Activated T-cell treated with anti-CD3 and anti-CD28 coated beads, Interleukin-2, amount 50 U/mL, for 72 hours (primary cell): ENCODE measurements at places on chromosomes 6 and 20. TPM values are rescaled to one million over a fixed set of nuclear protein-coding genes. Genes with fewer than 3 reads are reported as not detected.

Gene PHACTR3
- not detected for total RNA-seq

- no peaks in the 10 kb centered on the region for H3K4me1 ChIP-seq
- no peak overlapping the region for H3K4me3 ChIP-seq
- H3K36me3 ChIP-seq: no peaks in the 10 kb centered on the region
- peaks cover 25% of the 10 kb centered on the region for H3K27me3 ChIP-seq
Measured at GRCh38 chr20:10715035-10715434, 41.2 kb upstream of the JAG1 start.

DNA sequence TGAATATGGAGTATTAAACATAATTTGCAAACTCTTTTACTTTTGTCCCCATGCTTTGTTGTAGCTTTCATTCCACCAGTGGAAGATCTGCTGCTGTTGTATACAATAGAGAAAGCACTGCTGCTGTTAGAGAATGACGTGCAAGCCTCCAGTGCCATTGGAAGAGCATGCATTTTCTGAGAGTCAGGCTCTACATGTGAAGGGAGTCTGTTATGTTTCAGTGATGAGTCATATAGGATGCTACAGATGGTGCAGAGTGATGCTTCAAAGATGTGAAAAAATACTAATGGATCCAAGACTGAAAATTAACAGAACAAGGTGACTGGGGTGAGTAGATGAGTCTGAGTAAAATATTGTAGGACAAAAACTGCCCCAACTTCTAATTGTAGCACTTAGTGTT, 22.4 kb upstream of the BACH2 start:
- no peaks in the 10 kb centered on the region for H3K27me3 ChIP-seq
- peak overlapping the region; percentile 45 for H3K4me3 ChIP-seq
- peak; percentile 17 for DNase-seq
- H3K36me3 ChIP-seq: peaks cover 2% of the 10 kb centered on the region

GRCh38 chr6:127514773-127515227, 4.3 kb downstream of the MTCL3 start:
- no peak overlapping the region for H3K27ac ChIP-seq
- H3K4me3 ChIP-seq: peak overlapping the region; percentile 77
- peaks cover 8% of the 10 kb centered on the region for H3K36me3 ChIP-seq

DNA sequence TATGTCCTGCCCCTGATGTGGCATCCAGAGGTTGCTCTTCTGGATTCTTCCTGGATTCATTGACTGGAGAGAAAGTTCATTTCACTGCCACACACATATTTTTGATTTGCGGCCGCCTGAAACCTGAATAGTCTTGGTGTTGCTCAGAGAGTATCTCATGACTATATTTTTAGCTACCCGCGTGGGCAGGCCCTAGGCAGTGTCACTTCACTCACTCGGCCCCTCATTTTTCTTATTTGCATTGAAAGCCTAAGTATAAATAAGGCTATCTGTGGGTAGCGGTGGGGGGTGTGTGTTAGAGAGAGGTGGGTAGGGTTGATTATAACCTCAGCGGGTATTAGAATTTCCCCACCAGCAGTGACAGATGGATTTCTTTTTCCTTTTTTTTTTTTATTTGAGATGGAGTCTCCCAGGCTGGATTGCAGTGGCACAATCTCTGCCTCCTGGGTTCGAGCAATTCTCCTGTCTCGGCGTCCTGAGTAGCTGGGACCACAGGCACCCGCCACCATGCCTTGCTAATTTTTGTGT, 113.5 kb downstream of the JARID2 start:
- H3K36me3 ChIP-seq: peaks cover 7% of the 10 kb centered on the region
- H3K4me1 ChIP-seq: peaks cover 48% of the 10 kb centered on the region
- DNase-seq: peak; percentile 18
- no peak overlapping the region for H3K27ac ChIP-seq
- no peaks in the 10 kb centered on the region for H3K27me3 ChIP-seq
- H3K4me3 ChIP-seq: no peak overlapping the region

DNA sequence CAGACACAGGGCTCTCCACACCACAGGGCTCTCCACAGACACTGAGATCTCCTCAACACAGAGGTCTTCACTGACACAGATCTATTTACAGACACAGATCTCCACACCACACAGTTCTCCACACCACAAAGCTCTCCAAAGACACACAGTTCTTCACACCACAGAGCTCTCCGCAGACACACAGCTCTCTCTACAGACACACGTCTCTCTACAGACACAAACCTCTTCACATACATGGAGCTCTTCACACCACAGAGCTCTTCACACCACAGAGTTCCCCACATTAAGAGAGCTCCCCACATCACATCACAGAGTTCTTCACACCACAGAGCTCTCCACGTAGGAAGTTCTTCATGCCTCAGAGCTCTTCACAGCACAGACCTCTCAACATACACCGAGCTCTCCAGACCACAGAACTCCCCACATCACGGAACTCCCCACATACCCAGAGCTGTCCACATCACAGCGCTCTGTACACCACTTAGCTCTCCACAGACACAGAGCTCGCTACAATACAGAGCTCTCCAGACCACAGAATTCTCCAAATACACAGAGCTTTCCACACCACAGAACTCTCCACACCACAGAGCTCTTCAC, 53.9 kb downstream of the ERMARD start:
- H3K36me3 ChIP-seq: no peaks in the 10 kb centered on the region
- H3K27me3 ChIP-seq: peaks cover 45% of the 10 kb centered on the region
- H3K4me3 ChIP-seq: no peak overlapping the region
- no peak for DNase-seq

DNA sequence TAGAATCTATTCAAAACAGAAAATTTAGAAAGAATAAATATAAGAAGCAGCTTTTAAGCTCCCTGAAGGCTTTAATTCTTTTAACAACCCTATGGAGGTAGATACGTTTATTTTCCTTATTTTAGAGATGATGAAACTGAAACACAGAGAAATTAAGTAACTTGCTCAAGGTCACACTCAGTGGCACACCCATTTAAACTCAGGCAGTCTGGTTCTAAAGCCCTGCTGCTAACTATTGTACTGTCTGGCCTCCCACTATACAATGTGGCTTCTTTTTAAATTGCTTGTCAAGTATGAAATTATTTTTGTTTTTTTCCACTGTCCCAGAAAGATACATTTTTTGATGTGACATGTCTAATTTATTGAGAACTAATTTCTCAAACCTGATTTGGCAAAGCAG, 55.7 kb downstream of the FAM217A start:
- H3K4me1 ChIP-seq: peaks cover 72% of the 10 kb centered on the region
- peak overlapping the region; percentile 87 for H3K27ac ChIP-seq
- H3K4me3 ChIP-seq: peak overlapping the region; percentile 88
- no peak for DNase-seq
- peaks cover 4% of the 10 kb centered on the region for H3K36me3 ChIP-seq
- H3K27me3 ChIP-seq: no peaks in the 10 kb centered on the region

GRCh38 chr20:57586370-57586793, 25.5 kb downstream of the PCK1 start:
- H3K27me3 ChIP-seq: peaks cover 41% of the 10 kb centered on the region
- H3K36me3 ChIP-seq: no peaks in the 10 kb centered on the region
- no peaks in the 10 kb centered on the region for H3K4me1 ChIP-seq
- no peak for DNase-seq
- no peak overlapping the region for H3K4me3 ChIP-seq
- H3K27ac ChIP-seq: no peak overlapping the region

DNA sequence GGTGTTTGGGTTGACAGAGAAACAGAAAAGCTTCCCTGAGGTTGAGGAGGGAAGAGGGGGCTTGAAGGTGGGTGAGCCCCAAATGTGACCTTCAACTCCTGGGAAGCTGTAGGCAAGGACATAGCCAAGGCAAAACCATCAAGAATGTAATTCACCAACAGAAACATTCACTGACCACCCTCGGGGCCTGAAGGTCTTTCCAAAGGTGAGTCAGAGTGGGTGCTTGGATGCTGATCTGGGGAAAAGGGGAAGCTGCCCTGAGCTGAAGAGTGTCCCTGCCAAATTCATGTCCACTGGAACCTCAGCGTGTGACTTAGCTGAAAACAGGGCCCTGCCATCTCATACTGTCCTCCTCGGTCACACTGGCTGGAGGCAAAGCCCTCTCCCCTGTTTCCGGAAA, 234.2 kb upstream of the SULF2 start:
- no peaks in the 10 kb centered on the region for H3K36me3 ChIP-seq
- peaks cover 27% of the 10 kb centered on the region for H3K27me3 ChIP-seq
- DNase-seq: no peak
- no peak overlapping the region for H3K27ac ChIP-seq
- no peaks in the 10 kb centered on the region for H3K4me1 ChIP-seq

GRCh38 chr6:73699676-73700459, 3.9 kb downstream of the CD109 start:
- no peak overlapping the region for H3K4me3 ChIP-seq
- peaks cover 6% of the 10 kb centered on the region for H3K27me3 ChIP-seq
- H3K4me1 ChIP-seq: peaks cover 38% of the 10 kb centered on the region
- H3K36me3 ChIP-seq: peaks cover 35% of the 10 kb centered on the region

DNA sequence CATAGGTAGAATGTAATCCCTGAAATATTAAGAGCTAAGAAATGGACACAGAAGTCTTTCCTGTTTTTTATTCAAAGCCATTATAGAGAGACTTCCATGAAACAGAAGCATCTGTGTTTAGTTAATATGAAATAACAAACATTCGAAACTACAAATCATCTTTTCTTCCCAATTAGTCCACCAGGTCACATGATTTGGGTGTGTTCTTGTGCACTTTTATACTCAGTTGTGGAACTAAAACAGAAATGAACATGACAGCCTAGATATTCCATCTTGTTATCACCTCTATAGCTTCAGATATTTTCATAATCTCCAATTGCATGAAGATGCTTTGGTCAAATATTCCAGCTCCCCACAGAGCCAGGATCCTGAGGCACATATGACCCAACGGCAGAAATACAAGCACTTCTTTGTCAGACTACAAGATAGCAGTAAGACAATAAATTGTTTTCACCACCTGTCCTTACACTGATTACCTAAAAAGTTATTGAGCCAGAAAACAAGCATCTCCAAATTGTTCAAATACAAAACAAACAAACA, 116.8 kb upstream of the BEND6 start:
- H3K27me3 ChIP-seq: peaks cover 53% of the 10 kb centered on the region
- H3K27ac ChIP-seq: no peak overlapping the region
- H3K4me1 ChIP-seq: peaks cover 6% of the 10 kb centered on the region
- DNase-seq: no peak
